ENCODE measurements at places on chromosomes 11 and 22.

- DNase-seq, result no peak
These were observed 20.7 kb downstream of the DMC1 start for GRCh38 chr22:38549101-38549894.

GRCh38 chr11:73152861-73153483 is 10.9 kb upstream of the FCHSD2 start:
- DNase-seq, result no peak

- no peak for DNase-seq
These were observed 227.5 kb downstream of the ADAMTS15 start for GRCh38 chr11:130675917-130676316.

GRCh38 chr11:75795276-75796090 is 19.5 kb upstream of the UVRAG start:
- DNase-seq, result no peak

DNA sequence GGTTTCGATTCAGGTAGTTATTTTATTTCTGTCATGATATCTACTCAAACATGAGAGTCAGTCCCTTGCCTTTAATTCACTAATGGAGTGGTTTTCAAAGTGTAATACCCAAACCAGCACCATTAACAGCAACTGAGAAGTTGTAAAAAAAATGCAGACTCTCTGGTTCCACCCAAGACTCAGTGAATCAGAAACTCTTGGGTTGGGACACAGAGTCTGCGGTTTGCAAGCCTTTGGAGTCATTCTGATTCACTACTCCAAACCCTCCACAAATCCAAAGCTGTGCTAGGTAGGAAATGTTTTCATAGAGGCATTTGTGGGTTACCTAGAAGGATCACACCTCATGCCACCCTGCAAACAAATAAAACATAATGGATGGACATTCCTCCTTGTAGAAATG is 340.1 kb downstream of the NTM start:
- DNase-seq, result no peak

- DNase-seq, result no peak
These were observed 225.9 kb downstream of the BRD1 start for GRCh38 chr22:49601614-49602321.

DNA sequence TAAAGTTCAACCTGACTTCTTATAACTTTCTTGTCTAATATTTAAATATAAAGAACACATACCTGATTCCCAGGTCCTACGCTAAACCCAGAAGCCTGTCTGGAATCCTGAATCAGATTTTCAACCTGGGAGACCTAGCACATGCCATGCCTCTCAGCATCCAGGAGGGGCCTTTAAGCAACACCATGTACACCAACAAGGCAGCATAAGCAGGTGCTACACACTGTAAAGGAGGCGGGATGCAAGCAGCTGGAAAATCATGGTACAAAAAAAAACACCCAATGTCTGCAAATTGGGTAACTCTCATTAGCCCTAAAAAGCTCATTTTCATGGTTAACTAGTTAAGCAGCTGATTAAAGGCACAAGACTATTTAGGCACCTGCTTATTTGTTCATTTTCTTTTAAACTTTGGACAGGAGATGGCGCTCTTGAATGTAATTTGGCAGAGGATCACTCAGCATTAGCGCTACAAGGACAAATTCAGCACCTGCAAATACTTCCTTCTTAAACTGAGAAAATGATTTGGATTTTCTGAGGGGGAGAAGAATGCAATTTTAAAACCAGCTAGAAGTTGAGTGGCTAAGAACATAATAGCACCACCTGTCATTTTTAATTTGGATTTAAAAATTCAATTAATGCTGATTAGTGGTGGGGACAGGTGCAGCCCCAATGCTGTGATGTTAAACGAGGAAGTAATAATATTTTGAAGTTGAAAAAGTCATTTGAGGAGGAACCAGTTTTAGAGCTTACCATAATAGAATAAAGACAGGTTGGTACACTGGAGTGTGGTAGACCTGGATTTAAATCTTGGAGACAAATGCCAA is 104.0 kb downstream of the FAR1 start:
- peak; percentile 70 for DNase-seq

- DNase-seq, result no peak
These were observed 64.1 kb downstream of the ME3 start for GRCh38 chr11:86608251-86608799.

DNA sequence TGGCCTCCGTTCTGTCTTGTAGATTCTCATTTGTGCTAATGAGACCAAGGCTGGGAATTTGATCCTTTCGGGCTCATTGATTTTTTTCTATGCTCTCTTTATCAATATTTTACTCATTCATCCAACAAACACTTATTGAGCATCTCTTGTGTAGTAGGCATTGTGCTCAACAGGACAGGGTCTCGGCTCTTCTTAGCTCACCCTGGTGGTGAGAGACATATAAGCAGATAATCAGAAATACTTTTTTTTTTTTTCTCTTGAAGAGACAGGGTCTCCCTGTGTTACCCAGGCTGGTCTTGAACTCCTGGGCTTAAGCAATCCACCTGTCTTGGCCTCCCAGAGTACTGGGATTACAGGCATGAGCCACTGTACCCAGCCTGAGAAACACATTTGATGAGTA is 48.0 kb upstream of the SLC5A1 start:
- no peak for DNase-seq

DNA sequence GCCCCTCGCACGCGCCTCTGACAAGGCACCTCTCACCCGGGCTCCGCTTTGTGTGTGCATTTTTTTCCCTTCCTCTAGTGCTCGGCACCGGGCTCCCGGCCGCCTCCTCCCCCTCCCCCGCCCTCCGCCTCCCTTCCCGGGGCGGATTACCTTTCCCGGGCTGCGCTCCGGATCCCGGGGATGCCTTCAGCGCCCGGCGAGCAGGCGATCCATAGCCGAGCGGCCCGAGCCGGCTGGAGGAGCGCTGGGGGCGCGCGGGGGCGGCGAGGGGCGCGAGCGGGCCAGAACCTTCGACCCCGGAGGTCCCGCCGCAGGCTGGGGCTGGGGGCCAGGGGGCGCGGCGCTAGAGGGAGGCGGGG is 282 bp downstream of the MPPED2 start:
- no peak for DNase-seq

DNA sequence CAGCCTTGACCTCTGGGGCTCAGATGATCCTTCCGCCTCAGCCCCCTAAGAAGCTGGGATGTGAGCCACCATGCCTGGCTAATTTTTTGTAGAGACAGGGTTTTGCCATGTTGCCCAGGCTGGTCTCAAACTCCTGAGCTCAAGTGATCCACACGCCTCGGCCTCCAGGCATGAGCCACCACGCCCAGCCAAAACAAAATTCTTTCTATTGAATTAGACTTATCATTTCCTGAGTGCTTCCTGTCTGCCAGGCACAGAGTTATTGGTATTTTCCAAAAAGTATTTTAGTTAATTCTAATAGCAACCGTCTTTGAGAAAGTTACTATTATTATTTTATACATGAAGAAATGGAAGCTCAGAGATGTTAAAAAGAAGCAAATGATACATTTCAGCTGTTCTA is 61.4 kb upstream of the LMO2 start:
- no peak for DNase-seq

DNA sequence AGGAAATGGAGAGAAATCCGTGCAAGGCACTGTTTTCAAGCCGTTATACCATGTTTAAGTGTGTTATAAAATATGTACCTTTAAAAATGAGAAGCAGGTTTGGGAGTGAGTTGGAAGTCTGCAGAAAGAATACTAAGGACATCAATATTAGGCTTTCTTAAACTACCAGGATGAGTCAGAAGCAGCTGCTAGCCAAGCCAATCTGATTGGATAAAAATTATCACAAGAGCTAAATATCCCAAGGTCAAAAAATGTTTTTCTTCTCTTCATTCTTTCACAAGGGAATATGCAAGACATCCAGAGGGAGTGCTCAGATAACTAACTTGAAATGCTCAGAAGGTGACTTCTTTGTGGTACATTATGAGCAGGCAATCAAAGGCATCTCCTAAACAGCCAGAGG is 19.3 kb upstream of the CKAP5 start:
- DNase-seq, result no peak

- DNase-seq, result no peak
These were observed 27.1 kb downstream of the C11orf96 start for GRCh38 chr11:43969543-43969942.

- no peak for DNase-seq
These were observed 7.7 kb downstream of the HIPK3 start for GRCh38 chr11:33264926-33265325.

DNA sequence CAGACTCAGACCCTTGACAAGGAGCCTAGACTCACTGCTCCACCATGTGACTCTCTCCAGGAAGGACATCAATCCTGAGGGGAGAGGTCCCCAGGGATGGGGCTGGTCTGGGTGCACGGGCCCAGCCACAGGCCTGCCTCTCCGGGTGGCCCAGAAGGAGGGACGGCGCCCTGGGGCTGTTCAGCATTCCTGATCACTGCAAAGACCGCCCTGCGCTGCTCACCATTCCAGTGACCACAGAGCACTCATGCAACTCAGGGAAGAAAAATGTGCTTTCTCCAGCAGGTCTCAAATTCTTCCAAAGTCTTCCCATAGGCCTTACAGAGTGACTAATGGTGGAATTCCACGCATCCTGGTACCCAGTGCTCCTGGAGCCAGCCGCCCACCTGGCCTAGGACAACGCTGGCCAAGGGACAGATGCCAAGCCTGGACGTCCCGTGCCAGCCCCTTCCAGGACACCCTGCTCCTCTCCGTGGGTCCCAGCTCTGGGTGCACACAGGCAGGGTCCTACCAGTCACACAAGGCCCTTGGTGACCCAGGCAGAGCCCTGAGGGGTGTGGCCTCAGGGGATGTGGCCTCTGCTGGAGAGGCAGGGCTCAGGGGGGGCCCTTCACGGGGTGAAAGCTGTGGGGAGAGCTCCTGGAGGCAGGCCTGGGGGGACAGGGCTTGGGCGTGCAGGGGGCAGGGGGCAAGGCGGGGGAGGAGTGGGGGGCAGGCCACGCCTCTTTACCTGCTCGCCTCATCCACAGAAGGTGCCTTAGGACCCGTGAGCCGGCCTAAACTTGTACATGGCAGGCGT is 178.8 kb downstream of the IGLL1 start:
- no peak for DNase-seq

GRCh38 chr11:77259641-77260040 is 41.8 kb downstream of the GDPD4 start:
- DNase-seq, result no peak

DNA sequence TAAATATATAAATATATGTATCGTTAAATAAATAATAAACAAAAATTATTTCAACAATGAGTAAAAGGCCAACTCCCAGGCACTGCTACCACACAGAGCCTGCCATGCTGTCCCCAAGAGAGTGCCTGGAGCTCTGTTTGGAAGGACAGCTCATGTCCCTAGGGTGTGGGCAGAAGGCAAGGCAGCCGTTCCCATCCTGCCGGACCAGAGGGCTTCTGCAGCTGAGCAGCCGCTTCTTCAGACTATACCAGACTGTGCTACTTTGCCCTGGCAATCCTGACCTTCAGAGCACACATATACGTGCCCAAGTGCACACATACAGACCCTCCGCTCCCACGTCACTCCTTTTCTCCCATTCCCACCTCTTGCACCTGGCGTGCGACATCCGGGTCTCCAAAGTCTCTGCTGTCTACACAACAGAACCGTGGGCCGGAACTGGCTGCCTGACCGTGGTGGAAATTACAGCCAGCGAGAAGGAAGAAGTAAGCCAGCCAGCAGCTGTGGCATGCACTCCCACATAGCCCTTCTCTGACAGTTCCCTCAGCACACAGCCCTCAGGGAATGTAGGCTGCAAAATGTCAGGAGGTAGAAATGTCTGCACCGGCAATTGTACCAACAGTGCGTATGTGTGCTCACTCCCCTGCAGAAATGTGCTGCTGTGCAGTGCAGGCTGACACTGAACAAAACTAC is 24.0 kb downstream of the PAX6 start:
- DNase-seq, result no peak

DNA sequence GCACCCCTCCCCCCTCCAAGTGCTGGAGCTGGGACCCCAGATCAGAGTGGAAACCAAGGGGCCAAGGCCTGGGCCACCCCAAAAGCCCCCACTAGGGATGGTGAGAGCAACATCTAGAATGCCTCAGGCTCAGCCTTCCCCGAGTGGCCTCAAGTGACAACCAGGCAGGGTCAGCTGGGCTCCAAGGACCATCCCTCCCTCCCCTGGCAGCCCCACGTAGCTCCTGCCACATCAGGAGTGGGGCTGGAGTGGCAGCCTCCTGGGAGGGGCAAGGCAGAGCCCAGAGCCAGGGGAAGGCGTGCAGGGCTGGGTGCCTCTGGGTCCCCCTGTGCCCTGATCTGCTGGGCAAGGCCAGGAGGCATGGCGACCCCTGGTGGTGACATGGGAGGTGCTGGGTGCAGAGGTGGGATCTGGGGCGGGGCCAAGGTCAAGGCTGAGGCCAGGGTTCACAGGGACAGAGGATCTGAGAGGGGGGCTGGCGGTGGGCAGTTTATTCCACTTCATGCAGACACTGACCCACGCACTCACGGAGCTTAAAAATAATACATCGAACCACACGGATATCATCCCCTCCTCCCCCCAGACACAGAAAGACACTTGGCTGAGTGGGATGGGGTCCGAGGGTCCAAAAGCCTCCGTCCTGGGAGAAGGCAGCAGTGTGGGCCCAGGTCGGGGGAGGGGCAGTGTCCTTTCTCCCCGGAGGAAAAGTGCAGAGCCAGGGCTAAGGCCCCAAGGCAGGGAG is 15.8 kb upstream of the EHD1 start:
- DNase-seq, result no peak

GRCh38 chr22:45775569-45776312 is 104.1 kb downstream of the ATXN10 start:
- DNase-seq, result no peak

DNA sequence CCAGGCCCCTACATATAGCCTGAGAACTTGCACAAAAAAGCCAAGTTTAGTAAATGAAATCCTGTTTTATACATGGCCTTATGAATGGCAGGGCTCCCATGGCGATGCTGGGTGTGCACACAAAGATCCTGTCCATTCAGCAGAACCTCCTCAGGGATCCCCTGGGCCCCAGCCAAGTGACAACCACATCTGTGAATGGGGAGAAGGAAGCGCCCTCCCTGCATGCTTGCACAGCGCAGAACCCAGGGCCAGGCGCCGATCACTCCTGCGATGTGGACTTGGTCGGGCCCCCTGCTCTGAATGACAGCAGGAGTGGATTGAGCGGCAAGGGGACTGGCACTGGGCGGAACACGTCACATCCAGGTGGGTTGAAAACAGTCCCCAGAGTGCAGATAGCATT is 4.5 kb upstream of the CDC42EP2 start:
- no peak for DNase-seq

GRCh38 chr11:103877221-103877620 is 159.2 kb upstream of the DDI1 start:
- DNase-seq, result no peak

DNA sequence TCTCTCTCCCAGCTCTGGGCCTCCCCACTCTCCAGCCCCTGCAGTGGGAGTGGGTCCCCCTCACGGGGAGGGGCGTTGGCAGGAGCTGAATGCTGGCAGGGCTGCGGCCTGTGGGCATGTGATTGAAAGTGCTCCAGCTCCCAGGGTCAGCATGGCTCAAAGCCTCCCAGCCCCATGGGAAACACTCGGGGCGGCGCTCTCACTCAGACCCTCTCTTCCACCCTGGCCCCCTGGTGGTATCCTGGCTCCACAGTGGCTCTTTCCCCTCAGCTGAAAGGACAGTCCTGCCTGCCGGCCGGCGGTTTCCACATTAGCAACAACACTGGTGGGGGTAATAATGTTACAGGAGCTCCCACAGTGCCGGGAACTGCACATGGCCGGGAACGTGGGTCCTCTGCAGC is 35.5 kb downstream of the POLR3H start:
- no peak for DNase-seq

All from NCI-H1436 treated with DMSO at 0.1 percent for 48 hours (cell line).